ENCODE measurements at places on chromosomes 13 and 19. TPM values are rescaled to one million over a fixed set of nuclear protein-coding genes. Genes with fewer than 3 reads are reported as not detected.

GRCh38 chr13:70339738-70340137, 231.5 kb upstream of the KLHL1 start:
- DNase-seq = no peak

- no peak for DNase-seq
Observed at GRCh38 chr13:21668732-21669275, 2.1 kb upstream of the FGF9 start.

GRCh38 chr13:50685491-50685890, 158.0 kb downstream of the DLEU7 start:
- DNase-seq = peak; percentile 44

DNA sequence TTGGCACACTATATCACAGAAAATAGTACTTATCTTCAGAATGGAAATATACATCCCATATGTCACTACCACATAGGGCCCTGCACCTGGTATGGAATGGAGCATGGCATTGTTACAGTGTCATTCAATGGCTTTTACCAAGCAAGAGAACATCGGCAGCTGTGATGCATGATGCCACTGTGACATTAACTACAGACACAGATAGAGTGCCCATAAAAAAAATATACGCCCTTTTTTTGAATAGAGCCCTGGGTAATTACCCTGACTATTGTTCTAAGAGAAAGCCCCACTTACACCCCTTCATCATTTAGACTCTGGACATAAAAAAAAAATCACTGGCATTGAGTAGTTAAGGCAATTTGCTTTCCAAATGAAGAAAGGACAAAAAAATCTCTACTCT, 320.3 kb downstream of the DNAJC15 start:
- DNase-seq = no peak

DNA sequence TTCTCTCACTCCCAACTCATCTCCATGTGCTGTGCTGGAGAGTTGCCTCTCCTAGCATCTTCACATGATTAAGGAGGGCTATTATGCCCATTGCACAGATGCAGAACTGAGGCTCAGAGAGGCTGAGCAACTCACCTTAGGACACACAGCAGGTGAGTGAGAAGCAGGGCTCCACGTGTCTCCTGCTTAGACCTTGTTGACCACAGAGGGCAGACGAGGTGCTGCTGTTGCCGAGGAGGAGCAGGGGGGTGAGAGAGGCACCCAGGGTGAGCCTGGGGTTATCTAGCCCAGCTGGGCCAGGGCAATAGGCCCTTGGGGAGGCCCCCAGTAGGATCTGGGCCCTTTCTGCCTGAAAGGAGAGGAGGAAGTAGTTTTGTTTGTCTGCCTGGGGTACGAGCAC, 2.4 kb upstream of the HSH2D start:
- DNase-seq = no peak

- DNase-seq = no peak
Observed at GRCh38 chr13:67077132-67077531, 153.0 kb downstream of the PCDH9 start.

DNA sequence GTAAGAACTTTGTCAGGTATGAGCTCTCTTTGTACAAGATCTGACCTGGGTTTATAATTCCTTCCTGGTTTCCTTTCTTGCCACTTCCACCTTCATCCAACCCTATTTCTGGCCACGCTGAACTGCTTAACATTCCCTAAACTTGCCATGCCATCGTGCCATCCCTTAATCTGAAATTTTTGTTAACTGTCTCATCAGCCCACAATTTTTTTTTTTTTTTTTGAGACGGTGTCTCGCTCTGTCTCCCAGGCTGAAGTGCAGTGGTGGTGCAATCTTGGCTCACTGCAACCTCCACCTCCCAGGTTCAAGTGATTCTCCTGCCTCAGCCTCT, 144.6 kb downstream of the GGACT start:
- no peak for DNase-seq

- DNase-seq = no peak
Observed at GRCh38 chr13:43441899-43442499, 344.8 kb downstream of the ENOX1 start.

DNA sequence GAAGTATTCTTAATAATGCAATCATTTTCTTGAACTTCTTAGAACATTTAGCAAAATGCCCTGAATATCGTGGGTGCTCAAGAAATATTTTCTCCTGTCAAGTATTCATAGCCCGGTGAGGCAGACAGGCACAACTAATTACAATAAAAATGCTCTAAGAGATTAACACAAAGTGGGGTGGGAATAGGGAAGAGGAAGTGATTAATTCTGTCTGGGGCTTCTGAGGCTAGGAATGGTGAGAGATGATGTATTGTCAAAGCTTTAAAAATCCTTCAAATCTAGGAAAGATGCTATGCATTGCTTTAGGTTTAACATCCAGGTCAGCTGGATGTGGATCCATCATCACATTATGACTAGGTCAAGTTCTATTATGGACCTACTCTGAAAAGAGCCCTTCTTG, 66.9 kb upstream of the POSTN start:
- no peak for DNase-seq

DNA sequence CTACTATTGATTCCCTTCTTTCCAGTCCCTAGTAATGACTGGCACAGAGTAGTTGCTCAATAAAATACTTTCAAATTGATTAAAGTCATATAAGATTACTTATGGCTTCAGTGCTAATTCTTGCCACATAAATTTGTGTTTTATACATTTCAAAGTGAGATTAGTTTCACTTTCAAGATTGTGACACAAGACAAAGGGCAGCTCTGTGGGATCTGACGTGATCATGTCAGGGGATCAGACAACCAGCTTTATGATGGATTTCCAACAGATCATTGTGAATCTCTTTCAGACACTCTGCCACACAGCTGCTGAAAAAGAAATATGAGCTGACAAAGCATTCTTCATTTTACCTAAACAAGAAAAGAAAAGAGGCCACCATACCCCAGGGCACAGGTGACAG, 73.4 kb upstream of the POMP start:
- DNase-seq = no peak

DNA sequence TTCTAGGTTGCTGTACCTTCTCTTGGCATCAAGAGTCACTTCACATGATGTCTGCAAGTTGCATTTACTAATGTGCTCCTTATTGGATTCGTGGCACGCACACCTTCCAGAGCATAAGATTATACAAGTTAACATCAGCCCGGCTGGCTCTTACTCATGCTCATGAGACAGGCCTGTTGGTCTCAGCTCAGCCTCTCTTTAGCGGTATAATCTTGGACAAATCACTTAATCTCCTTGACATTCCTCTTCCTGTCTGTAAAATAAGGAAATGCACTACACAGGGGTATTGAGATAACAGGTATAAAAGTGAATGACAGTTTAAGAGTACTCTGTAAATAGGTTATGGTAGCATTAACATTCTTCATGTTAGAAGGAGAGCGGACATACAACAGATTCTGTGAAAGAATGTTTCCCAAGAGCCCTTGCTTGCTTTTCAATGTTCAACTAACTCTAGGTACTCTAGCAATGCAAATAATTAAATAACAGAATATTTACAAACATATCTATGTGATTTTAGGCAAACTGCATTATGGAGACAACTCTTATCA, 181.1 kb downstream of the FGF14 start:
- DNase-seq = no peak

DNA sequence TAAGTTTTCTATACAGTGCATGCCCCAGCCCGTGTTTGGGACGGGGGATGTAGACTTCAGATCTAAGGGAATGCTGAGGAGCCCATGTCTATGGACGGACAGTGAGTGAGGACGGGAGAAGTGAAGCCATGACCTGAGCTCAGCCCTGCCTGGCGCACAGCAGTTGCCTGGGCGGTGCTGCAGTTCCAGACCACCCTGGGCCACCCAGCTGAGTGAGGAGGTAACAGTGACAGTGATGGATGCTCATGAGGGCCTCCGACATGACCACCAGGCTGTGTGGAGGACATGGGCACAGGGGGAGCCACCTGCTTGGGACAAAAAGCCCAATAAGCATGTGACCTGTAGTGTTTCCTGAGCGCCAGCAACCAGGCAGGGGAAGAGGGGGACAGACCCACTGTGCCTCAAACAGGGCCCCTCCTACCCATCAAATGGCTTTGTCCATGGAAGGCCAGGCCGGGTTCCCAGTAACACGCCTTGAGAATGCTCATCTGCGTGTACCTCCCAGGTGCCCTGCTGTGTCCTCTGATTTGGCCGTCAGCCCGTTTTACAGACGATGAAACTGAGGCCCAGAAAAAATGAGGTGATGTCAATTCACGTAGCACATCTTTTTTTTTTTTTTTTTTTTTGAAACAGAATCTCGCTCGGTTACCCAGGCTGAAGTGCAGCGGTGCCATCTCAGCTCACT, 22.6 kb downstream of the NOSIP start:
- DNase-seq = no peak

- DNase-seq = no peak
Observed at GRCh38 chr19:41586064-41586463, 10.1 kb downstream of the CEACAM21 start.

DNA sequence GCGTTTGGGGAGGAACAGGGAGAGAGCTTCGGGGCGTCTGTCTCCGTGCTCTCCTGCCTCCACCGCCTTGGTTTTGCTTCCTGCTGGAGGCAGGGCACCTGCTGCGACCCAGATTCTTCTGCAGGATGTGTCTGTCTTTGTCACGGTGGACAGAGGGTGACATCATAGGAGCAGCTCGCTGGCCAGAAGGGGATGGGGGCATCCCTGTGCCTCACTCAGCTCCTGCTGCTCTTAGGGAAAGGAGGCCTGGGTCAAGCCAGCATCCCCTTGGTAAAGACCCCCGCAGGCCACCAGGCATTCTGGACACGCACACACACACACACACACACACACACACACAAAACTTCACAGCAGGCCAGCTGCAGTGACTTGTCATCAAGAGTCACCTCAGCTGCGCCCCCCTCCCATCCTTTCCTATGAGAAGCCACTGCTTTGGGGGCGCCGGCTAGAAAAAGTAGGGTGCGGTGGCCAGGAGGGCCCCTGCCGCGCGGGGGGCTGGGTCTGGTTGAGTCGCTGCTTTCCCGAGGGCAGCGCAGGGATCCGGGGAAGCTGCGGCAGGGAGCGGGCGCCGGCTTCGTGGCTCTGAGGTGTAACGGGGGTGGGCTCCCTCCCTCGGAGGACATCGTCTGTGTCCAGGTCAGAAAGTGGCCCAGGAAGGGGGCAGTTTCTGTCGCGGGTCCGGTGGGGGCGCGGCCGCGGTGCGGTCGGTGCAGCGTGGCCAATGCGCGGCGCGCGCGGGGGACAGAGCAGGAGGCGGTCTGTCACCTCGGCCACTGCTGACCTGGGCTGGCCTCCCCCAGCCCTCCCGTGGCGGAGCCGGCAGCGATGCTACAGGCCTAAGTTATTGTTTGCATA, 15.8 kb upstream of the NPAS1 start:
- no peak for DNase-seq

DNA sequence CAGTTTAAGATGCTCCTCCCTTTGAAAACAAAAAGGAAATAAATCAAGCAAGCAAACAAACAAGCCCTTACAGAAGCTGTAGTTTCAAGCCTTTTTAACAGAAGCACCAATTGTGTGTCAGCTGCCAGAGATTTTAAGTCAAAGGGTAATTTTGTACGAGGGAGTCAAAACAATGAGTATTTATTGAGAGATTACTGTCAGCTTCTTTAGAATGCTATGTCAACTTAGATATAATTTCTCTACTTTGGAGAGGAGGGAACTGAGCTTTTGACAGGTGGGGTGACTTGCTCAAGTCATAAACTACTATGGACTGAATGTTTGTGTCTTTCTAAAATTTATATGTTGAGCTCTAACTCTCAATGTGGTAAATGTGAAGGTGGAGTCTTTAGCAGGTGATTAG, 10.5 kb upstream of the CBY2 start:
- no peak for DNase-seq

- no peak for DNase-seq
Observed at GRCh38 chr19:35776102-35776788, 881 bp downstream of the ARHGAP33 start.

- no peak for DNase-seq
Observed at GRCh38 chr13:52933099-52933498, 84.7 kb upstream of the PCDH8 start.

- DNase-seq = no peak
Observed at GRCh38 chr13:50126993-50127725, 111.9 kb downstream of the KCNRG start.

GRCh38 chr19:33226550-33227241, 1.0 kb upstream of the SLC7A10 start:
- DNase-seq = no peak

- DNase-seq = no peak
Observed at GRCh38 chr19:49692147-49692506, 1.2 kb downstream of the CPT1C start.

DNA sequence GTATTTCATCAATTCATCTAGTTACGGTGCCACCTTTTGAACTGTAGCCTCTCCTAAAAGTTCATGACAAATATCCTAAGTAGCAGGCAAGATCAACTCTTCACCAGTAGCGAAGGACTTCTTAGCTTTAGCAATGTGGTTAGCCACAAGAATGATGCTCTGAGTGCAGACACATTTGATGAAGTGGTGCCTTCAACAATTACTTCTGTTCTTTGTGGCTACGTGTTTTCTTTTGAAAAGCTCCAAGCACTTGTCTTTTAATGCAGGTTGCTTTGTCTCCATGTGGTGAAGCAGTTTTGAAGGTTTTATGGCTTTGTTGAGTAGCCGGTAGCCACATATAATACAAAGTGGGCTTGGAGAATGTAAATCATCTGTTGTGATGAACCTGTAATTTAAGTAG, 194.7 kb downstream of the B3GLCT start:
- DNase-seq = no peak

GRCh38 chr19:5128936-5129389, 160.1 kb downstream of the KDM4B start:
- no peak for DNase-seq

DNA sequence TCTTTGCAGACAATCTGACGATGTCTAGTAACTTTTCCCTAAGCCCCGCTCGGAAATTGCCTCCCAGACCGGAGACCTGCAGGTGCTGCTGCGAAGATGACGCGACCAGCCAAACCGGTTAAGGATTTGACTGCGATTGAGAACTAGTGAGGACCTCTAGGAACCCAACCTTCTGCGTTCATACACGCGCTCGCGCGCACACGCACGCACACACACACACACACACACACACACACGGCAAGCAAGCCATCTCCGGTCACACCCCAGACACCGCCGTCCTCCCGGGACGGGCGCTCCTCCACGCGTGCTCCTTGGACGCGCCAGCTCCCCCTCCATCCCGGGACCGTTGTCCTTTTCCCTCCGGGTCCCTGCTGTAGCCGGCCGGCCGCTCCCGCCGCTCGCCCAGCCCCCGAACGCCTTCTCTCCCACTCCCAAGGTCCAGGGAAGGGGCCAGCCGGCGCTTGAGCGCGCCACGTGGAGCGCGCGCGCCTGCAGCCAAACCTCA, 1.2 kb downstream of the TBC1D4 start:
- peak; percentile 69 for DNase-seq

The OLFM4 gene
- total RNA-seq = 0.32 TPM

The ANGPTL4 gene
- 186 TPM for total RNA-seq

The KLK15 gene
- total RNA-seq = not detected

The ADM5 gene
- total RNA-seq = 1.3 TPM

The NLRP11 gene
- not detected for total RNA-seq

The SYNE4 gene
- 15.5 TPM for total RNA-seq

The LINGO3 gene
- total RNA-seq = 0.33 TPM

The RFX1 gene
- total RNA-seq = 3.6 TPM

The NDUFA7 gene
- 23.2 TPM for total RNA-seq
